IPS-NIHi11 (cell line): ENCODE measurements at places on chromosomes 1 and 21.

GRCh38 chr1:177306981-177307380 lies 136.2 kb downstream of the BRINP2 start:
- no peak for DNase-seq

DNA sequence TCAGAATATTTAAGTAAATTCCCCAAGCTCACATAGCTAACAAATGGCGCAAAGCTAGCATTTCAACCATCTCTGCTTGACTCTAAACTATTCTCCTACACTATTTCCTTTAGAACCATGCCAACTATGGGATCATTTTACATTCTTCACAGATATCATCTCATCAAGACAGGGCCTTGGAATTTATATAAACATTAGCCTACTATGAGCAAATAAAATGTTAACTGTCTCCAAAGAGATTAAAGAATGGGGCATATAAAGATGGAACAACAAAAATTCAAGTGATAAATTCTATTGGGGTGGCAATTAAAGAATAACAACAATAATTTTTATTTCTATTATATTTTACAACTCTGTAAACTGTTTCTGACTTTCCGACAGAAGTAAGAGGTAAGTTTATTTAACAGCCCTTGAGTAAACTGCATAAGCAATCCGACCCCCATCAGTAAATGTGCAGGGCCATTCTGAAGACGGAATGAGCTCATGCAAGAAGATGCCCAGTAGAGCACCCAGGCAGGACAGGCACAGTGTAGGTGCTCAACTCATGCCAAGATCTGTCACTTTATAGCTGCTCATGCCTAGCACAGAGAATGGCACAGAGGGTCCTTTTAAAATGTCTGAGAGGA lies 261.9 kb downstream of the VAV3 start:
- no peak for DNase-seq

GRCh38 chr1:214146523-214146922 lies 134.4 kb upstream of the SMYD2 start:
- DNase-seq = no peak

GRCh38 chr1:56578963-56579875 lies at the start of gene PLPP3:
PLPP3 (minus strand) TSS chr1:56579563; CDS start chr1:56579016, 547 bp downstream.
- peak; percentile 89 for DNase-seq

- DNase-seq = no peak
Observed at GRCh38 chr21:41024746-41025254, 143.2 kb upstream of the BACE2 start.

DNA sequence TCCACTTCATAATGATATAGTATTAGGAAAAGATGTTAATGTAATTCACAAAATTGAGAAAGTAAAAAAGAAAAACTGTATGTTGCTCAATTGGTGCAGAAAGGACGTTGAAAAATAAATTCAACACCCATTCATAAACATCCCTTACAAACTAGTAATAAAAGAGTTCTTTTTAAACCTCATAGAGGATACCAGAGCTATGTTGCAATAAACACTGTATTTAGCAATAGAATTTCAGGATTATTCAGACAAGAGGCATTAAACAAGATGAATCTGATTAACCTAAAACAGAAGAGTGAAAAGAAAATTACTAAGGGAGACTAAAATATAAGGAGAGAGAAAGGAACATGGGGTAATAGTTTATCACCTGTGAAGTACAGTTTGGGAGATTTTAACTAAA lies 154.8 kb downstream of the NTPCR start:
- no peak for DNase-seq

DNA sequence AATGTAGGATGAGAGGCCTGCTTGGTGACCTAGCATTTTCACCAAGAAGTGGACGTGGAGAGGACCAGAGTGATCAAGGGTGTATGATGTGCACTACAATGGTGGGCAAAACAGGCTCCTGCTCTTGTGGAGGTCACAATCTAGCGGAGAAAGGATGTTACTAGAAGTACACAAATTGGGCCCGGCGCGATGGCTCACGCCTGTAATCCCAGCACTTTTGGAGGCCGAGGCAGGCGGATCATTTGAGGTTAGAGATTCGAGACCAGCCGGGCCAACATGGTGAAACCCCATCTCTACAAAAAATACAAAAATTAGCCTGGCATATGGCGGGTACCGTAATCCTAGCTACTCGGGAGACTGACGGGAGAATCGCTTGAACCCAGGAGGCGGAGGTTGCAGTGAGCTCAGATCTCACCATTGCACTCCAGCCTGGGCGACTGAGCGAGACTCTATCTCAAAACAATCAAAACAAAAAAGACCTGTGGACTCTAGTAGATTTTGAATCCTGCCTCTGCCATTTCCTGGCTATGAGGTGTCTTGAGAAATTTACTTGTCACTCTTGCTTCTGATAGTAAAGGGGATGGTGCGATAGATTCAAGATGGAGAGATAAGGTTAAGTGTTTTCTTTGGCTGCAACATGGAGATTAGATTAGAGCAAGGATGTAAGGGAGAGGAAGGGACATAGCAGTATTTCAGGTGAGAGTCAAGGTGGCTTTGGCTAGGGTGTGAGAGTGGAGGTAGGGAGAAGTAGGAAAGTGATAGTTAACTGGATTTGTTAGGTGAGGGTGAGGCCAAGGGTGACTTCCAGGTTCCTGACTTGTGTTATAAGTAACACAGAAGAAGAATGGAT lies 7.1 kb downstream of the KLF18 start:
- DNase-seq = no peak

DNA sequence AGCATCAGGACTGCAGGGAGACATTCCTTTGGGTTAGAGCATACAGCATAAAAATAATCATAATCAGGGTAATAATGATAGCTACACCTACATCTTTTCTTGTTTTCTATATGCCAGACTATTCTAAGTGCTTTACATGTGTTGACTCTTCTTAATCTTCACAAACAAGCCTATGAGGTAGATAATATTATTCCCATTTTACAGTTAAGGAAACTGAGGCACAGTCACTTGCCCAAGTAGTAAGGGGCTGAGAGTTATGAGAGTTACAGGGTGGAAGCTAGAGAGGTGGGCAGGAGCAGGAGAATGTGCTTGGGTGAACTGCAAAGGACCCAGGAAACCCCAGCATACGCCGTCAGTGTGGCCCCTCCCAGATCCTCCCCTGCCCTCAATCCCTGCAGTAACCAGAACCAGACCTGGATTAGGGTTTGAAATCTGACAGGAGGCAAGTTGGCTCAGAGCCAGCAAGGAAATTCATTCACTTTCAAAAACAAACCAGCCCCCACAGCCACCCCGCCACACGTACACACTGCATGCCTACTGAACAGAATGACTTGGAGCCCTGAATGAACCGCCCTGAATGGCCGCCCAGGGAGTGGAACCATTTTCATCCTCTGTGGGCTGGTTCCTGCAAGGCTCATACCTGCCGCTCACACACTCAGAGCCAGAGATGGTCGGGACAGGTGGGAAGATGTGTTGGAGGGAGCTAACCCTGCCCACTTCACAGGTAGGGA lies 126.1 kb downstream of the TRABD2B start:
- no peak for DNase-seq

DNA sequence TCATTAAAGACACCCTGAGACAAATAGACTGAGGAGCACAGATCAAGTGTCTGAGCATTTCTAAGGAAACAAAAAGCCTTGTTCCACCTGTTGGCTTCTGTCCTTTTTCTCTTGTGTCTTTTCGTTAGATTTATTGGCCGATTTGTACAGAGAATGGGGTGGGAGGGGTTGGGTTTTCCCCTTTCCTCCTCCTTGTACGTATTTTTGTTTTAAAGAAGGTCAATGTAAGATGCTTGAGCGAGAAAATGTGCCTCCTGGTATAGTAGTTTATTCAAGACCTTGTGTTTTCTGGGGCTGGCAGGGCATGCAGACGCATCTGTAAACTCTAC lies 1.2 kb downstream of the BCL9 start:
- no peak for DNase-seq

DNA sequence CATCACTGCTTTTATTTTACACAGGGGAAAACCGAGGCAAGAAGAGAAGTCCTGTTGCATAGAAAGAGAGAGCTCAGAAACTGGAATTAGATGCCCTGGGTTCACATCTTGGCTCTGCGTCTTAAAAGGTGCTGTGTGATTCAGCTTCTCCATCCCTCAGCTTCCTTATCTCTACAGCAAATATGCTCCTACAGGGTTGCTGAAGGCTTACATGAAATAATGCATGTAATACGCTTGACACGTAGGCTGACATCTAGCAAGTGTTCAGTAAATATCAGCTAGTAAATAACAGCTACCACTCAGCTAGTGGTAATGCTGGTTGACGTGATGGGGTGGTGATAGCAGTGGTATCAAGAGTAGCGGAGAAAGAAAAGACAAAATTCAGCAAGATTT lies 77.1 kb upstream of the CD55 start:
- DNase-seq = no peak

DNA sequence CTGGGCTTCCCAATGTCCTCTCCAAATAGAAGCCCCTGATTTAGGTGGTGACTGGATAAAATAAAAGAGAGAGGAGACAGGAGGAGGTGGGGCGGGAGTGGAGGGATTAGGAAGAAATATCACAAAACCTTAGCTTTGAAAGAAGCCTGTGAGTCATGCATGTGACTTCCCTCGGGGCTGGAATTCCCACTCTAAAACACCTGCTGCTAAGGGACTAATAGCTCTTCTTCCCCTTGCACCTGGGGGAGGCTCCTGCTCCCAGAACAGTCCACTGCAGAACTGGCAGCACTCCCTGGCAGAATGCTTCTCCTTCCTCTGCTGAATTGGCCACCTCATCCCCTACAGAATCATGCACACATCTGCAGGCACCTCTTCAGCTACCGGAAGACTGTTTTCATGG lies 207.2 kb downstream of the ATG4C start:
- DNase-seq = no peak

DNA sequence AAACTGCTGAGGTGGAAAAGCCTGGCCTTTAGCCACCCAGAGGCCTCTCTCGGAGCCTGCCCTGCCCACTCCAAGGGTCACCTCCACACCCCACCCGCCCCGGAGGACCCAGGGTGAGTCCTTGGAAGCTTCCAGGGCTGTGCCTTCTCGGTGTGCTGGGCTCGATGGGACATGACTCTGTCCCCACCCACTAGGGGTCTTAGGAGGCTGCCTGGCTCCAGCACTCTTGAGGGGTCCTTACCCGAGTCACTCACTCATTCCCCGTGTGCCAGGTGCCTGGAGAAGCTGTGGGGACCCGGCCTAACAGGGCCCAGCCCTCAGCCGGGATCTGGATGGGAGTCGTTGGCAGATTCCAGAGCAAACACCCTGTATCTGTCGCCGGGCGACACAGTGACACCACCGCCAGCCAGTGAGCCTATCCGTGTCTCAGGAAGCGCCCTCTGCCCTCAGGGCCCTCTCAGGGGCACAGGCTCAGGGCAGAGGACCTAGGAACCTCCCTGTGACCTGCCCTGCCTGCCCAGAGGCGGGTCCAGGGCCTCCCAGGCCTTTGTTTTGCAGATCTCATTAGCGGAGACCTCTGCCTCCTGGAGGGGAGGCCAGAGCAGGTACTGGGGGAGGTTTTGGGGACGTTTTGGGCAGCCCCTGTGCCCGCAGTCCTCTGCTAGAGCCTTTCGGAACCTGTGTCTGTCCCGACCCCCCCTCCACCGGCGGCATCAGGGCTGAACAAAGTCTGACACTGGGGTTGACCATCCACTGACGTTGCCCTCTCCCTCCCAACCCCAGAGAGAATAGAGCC lies 3.1 kb upstream of the PRKCZ start:
- DNase-seq = no peak

DNA sequence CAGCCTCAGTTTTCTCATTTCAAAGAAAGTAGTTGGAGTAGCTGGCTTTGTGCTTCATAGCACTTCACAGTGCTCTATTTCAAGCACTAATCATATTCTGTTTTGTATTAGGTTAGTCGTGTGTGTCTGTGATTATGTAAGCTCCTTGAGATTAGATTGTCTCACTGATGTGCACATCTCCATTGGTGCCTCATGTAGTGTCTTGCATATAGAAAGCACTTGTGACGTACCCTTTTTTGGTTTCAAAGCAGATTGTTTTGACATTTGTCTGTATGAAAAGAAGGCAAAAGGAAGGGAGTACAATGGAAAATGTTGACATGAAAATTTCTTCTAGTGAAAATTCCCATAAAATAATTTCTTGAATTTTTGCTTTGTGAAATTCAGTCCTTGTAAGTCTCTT lies 13.9 kb downstream of the BTBD8 start:
- no peak for DNase-seq

DNA sequence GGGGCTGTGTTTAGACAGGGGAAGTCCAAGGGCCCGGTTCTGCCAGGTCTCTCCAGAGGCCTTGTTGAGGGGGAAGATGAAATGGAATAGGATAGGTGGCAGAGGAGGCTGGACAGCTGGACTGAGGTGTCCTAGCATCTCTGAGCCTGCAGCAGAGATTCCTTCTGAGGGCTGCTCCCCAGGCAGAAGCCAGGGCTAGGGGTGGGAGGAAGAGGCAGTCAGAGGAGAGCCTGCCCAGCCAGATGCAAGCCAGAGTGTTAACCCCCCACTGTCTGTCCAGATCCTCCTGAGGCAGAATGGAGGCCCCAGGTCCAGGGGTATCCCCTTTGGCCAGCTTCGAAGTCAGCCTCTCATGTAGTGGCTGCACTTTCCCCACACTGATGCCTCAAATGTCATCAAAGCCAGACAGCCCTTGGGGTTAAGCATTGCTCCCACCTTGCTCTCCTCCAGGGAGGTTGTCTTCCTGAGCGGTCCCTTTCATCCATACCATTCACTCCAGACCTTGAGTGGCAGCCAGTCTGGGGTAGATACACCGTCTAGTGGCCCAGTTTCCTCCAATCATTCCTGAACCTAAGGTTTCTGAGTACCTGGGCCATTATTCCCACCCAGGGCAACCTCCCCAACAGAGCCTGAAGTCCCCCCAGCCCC lies 1.7 kb downstream of the CSF1 start:
- no peak for DNase-seq

DNA sequence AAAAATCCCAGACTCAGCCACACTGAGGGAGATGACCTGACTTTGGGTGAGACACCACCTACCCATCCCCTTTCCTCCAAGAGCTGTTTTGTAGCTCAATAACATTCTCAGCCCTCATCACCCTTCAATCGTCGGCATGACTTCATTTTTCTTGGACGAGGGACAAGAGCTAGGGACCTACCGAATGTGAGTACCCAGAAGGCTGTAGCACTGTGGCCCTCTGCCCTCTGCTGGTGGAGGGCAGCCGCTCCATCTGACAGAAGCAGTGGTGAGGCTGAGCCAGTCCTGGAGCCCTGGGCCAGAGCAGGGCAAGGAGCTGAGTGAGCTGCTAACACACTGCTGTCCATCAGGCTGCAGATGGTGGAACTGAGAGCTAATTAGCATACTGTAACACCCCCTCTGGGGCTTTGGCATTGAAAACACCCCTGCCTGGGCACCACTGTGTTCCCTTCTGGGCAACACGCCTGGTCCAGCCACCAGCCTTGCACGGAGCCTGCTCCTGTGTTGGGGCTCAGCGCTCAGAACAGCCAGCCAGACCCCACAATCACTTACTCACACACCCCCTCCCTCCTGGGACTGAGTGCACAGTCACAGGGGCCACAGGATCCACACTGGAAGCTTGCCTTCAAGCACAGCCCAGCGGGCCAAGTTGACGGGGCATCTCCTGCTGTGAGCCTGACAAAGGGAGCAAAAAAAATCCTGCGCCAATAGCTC lies 18.3 kb upstream of the ALPL start:
- DNase-seq = peak; percentile 47

DNA sequence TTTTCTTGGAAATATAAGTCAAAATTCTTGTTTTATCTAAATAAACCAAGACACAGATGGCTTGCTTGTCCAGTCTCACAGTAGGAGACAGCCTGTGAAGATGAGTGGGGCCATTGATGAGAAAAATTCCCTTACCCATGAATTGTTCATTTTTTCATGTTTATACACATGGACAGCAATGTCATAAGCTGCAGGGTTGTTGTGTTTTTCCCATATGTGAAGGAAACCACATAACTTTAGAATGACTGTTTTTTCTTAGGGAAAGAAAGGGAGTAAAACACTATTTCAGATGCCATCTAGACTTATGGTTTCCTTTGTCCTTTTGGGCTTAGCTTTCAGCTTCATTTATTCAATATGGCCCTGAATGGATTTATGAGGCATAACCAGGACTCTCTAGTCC lies 622.5 kb upstream of the NR5A2 start:
- no peak for DNase-seq
